ENCODE measurements at places on chromosomes 16 and 17.
A peak's percentile ranks its signal among the peaks of the same experiment; 100 is the strongest.

GRCh38 chr17:9676820-9677310 lies 31.5 kb downstream of the USP43 start:
- no peak for DNase-seq

- no peak for DNase-seq
Observed at GRCh38 chr17:17713839-17714238, 32.6 kb downstream of the RAI1 start.

DNA sequence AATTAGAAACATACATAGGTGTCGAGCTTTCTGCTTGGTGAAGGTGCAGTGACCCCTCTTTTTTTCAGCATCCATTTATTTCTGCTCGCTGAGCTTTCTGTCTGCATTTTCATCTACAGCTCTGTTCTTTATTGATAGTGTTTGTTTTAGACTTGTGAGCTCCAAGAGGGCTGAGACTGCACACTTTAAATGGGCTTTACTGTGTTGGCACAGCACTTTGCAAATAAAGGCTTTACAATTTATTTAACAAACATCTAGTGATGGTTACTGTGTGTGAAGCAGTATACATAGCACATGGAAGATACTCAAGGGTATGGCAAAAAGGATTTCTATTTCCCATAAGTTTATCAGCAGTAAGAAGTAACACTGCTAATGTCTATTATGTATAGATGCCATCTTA lies 563.7 kb upstream of the HSBP1 start:
- DNase-seq: no peak

DNA sequence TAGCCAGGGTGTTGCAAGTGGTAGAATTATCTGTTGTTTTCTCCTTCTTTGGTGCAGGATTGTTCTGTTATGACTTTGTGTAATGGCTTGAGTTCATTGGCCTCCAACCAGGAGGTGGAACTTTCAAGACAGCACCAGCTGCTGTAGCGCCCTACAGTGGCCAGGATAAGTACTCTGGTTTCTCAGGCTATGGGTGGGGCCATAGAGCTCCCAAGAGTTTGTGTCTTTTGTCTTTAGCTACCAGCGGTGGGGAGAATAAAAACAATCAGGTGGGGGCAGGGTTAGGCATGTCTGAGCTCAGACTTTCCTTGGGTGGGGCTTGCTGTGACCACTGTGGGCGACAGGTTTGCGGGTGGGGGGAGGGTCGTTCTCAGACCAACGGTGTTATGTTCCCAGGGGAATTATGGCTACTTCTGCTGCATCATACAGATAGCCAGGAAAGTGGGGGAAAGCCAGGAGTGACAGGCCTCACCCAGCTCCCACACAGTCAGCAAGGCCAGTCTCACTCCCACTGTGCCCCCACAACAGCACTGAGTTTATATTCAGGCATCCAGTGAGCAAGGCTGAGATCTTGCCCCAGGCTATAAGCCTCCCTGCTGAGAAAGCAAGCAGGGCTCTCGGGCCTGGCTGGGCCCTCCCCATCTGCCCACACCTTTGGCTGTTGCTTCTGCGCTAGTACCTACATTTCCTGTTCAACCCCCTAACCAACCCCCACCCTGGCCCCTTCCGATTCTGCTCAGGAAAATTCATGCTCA lies 15.4 kb downstream of the ABCA10 start:
- DNase-seq: no peak

DNA sequence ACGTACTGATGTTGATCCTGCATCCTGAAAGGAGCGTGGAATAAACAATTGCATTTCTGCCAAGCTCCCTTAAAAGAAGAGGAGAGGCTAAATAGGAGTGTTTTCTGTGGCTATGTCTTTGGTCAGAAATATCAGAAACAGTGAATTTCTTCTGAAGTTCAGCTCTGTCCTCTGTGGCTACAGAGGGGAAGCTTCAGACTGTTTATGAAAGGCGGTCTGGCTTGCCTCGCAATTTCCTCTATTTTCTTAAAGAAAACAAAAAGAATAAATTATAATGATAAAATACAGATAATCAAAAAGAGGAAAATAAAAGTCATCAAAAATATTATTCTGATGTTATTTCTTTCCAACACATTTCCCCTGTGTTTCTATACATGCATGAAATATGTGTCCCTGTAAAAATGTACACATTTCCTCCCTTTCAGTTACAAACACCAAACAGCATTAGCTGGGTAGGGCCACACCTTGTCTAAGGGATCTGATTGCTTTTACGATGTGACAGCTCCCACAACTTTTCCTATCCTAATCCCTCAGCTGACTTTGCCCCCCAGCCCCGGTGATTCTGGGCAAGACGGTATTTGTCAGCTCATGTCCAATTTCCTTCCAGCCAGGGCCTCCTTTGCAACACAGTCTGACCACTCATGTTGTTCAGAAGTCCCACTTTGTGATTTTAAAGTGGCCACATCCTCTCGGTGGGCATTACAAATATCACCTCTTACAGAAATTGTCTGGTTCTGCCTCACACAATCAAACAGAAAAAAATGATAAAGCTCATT lies 439.0 kb downstream of the HS3ST3B1 start:
- no peak for DNase-seq

DNA sequence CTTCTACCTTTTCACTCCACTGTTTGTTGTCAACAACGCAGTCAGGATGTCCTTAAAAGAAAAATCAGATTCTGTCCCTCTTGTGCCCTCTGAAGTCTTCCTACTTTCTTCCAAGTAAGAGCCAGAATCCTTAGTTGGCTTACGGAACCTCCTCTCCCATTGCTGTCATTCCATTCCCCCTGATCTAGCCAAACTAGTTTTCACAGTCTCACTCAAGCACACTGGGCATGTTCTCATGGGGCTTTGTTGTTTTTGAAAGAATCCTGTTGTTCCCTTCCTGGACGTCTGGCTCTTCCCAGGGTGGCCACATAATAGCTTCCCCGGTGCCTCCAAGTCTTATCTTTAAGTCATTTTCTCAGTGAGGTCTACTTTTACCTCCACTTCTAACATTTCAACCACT lies 158.6 kb upstream of the ELAC2 start:
- no peak for DNase-seq

GRCh38 chr16:73015612-73016487 lies 32.1 kb downstream of the ZFHX3 start:
- DNase-seq: peak; percentile 11

Data from HL-60 (cell line).